ENCODE measurements at places on chromosomes 1 and 21. TPM values are rescaled to one million over a fixed set of nuclear protein-coding genes. Genes with fewer than 3 reads are reported as not detected.

DNA sequence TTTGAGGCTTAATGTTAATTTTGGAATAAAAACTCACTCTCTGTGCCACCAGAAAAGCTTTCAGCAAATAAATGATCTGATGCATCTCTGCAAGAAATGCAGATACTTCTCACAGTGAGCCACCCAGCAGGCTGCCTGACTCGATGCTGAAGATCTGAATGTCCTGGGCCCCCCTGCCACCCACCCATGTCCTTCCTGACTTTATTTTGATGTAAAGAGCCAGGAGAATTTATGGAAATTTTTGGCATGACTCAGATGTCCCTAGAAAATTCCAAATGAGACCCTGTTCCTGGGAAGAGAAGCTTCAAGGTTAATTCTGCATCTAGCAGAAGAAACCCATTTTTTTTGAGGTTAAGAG lies 62.8 kb upstream of the COA6 start:
- no peak for DNase-seq

DNA sequence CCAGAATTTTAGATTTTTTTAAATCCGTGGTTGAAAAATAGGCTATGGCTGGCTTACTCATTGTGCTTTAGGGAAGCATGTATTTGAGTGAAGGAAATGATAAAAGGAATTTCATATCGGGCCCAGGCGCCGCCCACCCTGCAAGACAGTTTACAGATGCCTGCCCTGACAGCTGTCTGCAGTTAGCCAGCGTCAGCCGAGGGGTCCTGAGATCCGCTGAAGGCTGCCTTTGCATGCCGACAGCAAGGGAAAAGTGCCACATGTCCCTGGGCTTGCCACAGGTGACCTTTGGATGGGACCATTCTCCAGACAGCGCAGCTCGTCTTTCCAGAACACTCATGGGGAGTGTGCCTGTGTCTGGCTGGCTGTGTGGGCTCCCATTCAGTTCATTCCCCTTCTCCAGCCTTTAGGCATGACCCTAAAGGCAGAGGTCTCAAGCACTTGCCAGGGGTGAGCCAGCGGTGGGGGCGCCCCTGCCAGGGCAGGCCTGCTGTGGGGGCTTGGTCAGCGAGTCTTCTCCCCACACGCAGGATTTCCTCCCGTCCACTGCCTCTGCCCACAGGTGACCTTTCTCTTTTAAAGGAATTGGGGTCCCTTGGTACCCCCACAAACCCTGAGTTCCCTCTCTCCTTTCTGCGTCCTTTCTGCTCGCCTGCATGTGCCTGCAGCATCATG lies 46.1 kb upstream of the TRAPPC10 start:
- DNase-seq: no peak

MAB21L3 gene
- not detected for total RNA-seq

SPATA21 gene
- not detected for total RNA-seq

TTC22 gene
- total RNA-seq: 1.4 TPM

FCRL6 gene
- not detected for total RNA-seq

BACH1 gene
- 40.7 TPM for total RNA-seq

Data from activated naive CD4-positive, alpha-beta T cell treated with anti-CD3 and anti-CD28 coated beads, Interleukin-2, amount 50 U/mL, for 72 hours (primary cell).